ENCODE measurements at places on chromosomes 12 and 14.

DNA sequence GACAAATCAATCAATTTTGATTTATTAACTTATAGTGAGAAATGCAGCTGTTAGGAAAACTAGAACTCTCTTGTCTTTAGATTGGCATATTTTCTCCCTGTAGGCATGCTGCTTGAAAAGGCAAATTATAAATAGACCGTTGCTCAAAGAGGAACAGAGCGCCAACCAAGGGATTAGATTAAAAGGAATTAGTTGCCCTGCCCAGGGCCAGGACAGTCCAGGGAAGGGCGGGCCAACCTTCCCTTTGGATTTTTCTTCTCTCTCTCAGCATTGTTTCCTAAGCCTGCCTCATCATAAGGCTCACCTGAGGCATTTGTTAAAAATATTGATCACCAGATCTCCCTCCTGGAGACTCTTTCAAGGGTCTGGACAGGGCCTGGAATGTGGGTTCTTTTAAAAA, 8.6 kb downstream of the CIPC start:
- no peak for DNase-seq
- H3K36me3 ChIP-seq: peaks cover 15% of the 10 kb centered on the region
- H3K27ac ChIP-seq: peak overlapping the region; percentile 12
- H3K27me3 ChIP-seq: no peaks in the 10 kb centered on the region
- H3K4me3 ChIP-seq: no peak overlapping the region
- peaks cover 17% of the 10 kb centered on the region for H3K4me1 ChIP-seq

DNA sequence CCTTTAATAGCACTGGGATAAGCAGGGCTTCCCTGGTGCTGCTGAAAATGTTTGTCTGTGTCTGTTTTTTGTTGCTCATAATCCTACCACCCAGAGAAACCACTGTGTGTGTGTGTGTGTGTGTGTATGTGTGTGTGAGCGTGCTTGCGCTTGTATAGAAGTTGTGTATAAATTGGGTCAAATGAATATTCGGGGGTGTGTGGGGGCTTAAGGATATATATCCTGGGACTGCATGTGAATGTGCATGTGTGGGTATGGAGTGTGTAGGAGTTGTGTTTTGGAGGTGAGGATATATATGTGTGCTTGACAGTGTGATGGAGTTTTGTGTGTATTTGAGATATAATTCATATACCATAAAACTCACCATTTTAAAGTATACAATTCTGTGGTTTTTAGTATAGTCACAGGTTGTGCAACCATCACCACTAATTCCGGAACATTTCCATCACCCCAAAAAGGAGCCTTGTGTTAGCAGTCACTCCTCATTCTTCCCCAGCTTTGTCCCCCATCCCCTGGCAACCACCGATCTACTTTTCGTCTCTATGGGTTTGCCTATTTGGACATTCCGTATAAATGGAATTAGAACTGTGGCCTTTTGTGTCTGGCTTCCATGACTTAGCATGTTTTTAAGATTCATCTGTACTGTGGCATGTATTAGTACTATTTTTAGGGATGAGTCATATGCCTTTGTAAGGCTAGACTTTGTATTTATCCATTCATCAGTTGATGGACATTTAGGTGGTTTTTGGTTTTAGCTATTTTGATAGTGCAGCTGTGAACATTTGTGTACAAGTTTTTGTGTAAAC, 25.6 kb downstream of the TCTN1 start:
- H3K4me1 ChIP-seq: no peaks in the 10 kb centered on the region
- no peak overlapping the region for H3K27ac ChIP-seq
- no peak for DNase-seq
- no peak overlapping the region for H3K4me3 ChIP-seq
- H3K36me3 ChIP-seq: peaks cover 3% of the 10 kb centered on the region
- H3K27me3 ChIP-seq: no peaks in the 10 kb centered on the region

DNA sequence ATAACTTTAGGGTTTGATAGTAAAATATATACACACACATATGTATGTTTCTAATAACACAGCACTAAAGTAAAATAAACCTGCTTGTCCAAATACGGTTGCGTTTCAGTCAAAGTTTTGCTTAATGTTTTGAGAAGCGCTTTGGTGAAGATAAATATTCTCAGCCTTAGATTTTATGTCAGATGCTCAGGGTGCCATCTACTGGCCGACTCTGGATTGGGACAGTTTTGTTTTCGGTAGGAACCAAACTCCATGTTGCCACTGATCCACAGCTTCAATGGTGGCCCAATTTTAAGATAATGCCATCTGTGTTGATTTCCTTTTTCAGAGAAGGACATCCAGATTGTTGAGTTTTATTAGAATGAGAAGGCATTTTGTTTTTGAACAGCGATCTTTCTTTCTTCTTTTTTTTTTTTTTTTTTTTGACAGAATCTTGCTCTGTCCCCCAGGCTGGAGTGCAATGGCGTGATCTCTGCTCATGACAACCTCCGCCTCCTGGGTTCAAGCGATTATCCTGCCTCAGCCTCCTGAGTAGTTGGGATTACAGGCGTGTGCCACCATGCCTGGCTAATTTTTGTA, 43.1 kb downstream of the LLPH start:
- H3K27me3 ChIP-seq: peaks cover 4% of the 10 kb centered on the region
- peaks cover 12% of the 10 kb centered on the region for H3K4me1 ChIP-seq
- no peak overlapping the region for H3K4me3 ChIP-seq
- DNase-seq: peak; percentile 33
- no peaks in the 10 kb centered on the region for H3K36me3 ChIP-seq
- H3K27ac ChIP-seq: no peak overlapping the region

GRCh38 chr12:108969622-108970021, 51.2 kb downstream of the SVOP start:
- no peaks in the 10 kb centered on the region for H3K27me3 ChIP-seq
- H3K27ac ChIP-seq: no peak overlapping the region
- no peak overlapping the region for H3K4me3 ChIP-seq
- no peaks in the 10 kb centered on the region for H3K4me1 ChIP-seq
- H3K36me3 ChIP-seq: no peaks in the 10 kb centered on the region

GRCh38 chr12:98594050-98594835, 757 bp downstream of the SLC25A3 start:
- peaks cover 18% of the 10 kb centered on the region for H3K4me1 ChIP-seq
- DNase-seq: peak; percentile 10
- H3K4me3 ChIP-seq: peak overlapping the region; percentile 96
- peaks cover 12% of the 10 kb centered on the region for H3K36me3 ChIP-seq

- H3K4me3 ChIP-seq: no peak overlapping the region
- peaks cover 5% of the 10 kb centered on the region for H3K36me3 ChIP-seq
- peaks cover 8% of the 10 kb centered on the region for H3K4me1 ChIP-seq
- DNase-seq: no peak
Observed at GRCh38 chr14:93285044-93285443, 47.8 kb downstream of the BTBD7 start.

Data from progenitor cell of endocrine pancreas (in vitro differentiated cells).